Peyer's patch (tissue), 4 donors: ENCODE measurements at places on chromosomes 6 and 20. TPM values are rescaled to one million over a fixed set of nuclear protein-coding genes. Genes with fewer than 3 reads are reported as not detected.

DNA sequence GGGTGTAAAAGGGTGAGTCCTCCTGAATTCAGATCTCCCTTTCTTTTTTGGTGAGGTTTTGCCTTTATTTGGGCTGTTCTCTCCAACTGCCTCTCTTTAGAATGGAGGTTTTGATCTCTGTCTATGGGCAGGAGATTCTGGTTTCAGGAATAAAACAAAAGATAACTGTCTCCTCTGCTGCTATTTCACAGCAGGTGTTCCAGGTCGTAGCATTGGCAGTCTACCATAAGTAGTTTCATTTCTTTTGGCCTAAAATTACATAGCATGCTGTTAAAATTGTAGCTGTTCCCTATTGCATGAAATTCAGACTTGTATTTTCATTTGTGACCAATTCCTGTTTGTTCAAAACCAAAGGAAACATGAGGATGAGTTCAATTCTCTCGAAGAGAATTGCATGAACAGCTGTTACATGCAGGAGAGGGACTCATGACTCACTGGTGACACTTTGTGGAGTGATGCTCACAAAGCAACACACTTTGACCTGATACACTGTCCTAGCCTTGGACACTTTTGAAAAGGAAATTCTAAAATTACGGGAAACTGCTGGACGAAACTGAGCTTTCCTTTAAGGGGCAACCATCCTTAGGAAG is 76.8 kb upstream of the SIRPG start:
- DNase-seq = no peak

GRCh38 chr6:3324262-3324942 is 65.7 kb downstream of the PSMG4 start:
- no peak for DNase-seq

DNA sequence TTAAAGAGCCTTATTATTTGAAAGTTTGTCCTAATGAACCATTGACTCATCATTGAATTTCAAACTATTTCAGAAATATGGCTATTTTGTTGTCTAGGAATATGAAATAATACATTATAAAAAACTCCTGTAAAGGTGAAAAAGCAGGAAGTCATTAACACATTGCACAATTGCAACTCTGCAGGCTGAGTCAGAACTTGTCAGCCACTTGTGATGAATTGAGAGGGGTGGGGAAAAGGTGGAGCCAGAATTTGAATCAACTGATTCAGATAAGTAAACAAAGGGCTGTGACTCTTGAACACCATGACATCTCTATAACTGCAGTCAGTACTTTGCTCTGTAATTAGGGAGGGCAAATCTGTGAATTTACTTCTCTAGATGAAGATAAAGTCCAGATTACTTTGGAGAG is 6.0 kb downstream of the C6orf141 start:
- DNase-seq = peak; percentile 80

GRCh38 chr20:43293068-43293786 is 103.5 kb upstream of the PTPRT start:
- no peak for DNase-seq

DNA sequence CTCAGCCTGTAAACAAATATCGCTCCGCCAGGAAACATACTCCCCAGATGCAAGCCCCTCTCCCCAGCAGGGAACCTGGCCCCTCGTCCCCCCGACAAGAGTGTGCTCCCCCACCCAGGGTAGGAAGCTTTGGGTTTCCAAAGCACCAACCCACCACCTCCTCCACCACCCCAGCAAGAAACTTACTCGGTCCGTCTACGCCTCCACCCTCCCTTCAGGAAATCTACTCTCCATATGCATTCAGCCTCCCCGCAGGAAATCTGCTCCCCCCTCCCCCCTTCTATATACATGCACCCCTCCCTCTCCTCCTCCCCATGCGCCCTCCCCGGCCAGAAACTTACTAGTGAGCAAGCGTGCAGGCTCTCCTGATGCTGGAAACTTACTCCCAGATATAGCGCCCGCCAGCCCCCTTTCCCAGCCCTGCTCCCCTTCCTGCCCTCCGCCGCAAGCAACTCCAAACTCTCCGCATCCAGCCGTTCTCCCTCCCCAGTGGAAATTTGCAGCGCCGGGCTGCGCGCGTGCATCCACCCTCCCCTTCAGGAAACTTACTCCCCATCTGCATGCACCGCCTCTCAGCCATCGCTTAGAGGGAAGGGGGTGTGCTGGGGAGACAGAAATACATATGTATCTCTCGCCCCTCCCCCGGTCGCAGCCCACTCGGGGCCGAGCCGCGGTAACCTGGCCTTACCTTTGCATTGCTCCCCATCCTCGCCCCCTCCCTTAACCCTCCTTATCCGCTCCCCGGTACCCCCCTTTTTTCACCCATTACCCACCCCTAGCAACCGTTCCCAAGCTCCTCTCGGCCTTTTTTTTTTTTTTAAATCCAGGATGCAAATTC is at the start of gene TRERF1:
TSS of gene TRERF1 (minus strand) at position 594 of the 838 bp plus-strand sequence. CDS start 182,336 bp downstream, outside the sequence.
- peak; percentile 72 for DNase-seq

Gene SSTR4
- not detected for total RNA-seq

Gene HLA-DRB5
- 36.3 TPM for total RNA-seq

Gene C6orf15
- total RNA-seq = not detected

Gene RGS17
- not detected for total RNA-seq
